ENCODE measurements at places on chromosomes 5 and 9.
A peak's percentile ranks its signal among the peaks of the same experiment; 100 is the strongest.

- DNase-seq: no peak
Observed at GRCh38 chr5:19369048-19369447, 619.0 kb downstream of the CDH18 start.

DNA sequence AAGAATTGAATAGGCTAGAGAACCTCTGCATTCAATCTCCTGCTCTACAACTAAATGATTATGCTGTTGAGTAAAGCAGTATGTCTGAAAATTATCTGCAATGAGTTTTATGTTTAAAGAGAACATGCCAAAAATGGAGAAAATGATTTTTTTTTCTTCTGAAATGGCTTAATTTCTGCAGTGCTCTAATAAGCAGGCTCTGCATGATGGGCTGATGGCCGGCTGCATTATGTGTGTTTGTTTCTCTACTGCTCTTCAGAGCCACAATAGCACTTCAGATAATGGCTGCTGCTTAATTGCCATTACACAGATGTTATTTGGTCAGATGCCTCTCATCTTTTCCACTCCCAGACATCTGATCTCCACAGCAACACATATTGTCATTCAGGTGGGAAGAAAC lies 286.4 kb upstream of the DMAC1 start:
- DNase-seq: peak; percentile 61

DNA sequence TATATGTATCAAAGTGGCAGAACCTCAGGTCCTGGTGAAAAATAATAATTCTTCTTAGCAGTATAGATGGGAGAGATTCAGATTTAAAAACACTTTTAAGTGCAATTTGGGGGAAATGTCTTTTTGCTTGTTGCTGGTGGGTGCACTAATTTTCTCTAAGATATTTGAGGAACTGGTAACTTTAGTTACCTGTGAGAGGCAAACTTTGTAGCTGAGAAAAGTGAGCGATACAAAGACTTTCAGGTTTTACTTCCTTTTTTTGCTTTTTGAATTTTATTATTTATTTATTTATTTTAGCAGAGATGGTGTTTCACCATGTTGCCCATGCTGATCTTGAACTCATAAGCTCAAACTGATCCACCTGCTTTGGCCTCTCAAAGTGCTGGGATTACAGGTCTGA lies 303.1 kb upstream of the PTGER4 start:
- no peak for DNase-seq

DNA sequence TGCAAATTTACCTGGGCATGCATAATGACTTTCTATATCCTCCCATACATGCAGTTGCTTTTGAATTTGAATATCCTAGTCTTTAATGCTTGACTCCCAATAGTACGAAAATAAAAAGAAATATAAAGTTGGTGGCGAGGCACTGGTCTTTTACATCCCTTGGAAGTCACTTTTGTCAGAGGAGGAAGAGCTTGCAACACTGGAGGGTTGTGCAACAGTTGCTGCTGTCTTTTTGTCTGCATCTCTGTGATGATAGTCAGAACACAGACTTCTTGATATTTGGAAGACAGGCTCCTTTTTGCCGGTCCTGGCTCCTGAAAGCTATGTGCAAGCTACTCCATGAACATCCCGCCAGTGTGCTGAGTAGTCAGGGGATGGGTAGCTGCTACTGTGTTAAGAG lies 16.8 kb upstream of the SGCD start:
- no peak for DNase-seq

- DNase-seq: no peak
Observed at GRCh38 chr5:24732184-24732583, 87.4 kb upstream of the CDH10 start.

DNA sequence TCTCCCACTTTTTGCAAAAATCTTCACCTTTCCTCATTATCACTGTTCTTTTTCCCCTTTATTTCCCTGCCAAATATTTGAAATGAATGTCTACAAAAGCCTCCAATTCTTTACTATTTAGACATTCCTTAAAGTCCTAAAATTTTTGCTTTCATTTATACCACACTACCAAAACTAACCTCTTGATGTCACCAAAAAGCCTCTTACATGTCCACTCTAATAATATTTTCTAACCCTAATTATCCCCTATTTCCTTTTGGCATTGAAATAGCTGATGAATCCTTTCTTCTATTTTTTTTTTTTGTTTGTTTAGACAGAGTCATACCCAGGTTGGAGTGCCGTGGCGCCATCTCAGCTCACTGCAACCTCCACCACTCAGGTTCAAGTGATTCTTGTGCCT lies 32.3 kb upstream of the NRG2 start:
- no peak for DNase-seq

GRCh38 chr5:16565118-16565517 lies 51.7 kb downstream of the RETREG1 start:
- DNase-seq: no peak

DNA sequence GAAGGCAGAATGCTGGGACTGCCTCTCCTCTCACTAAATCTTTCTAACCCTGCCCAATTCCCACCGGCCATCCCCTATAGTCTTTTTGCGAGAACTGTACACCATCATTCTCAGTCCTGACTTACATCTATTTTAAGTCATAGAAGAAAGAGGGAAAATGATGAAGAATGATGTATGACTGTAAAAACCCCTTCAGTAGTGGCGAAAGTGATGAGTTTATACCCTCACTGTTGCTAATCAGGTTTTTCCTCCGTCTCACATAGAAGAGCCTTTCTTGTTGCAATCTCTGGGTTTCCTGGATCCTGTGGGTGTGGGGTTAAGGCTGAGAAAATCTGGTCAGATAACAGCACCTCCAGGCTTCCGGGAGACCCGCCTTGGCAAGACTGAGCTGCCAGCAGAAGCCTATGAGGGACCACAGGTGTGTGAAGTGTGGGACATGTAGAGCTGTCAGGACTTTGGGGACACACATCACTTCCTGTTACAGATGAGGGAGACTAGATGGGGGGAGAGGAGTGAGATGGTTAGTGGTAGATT lies 147.1 kb upstream of the SLC12A2 start:
- DNase-seq: no peak

DNA sequence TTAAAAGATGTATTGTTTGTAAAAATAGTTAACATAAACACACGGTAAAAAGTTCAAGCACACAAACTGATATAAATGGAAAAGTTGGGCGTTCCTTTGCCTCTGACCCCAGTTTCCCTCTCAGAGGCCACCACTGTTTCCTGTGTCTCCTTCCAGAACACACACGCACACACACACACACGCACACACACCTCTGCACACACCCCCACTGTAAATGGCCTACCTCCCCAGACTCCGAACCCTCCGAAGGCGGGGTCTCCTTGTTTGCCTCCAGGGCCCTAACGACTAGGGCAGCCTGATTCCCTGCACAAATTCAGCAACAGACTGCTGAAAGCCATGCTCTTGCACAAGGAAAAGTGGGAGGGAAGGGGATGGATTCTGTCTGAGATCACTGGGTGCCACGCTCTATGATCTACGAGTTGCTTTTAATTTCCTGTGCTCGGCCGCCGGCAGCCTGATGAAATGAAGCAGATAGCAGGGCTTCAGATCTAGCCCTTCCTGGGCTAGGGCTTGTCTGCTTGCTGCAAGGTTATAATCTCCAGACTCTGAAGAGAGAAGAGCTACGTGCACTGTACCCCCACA lies 184.0 kb upstream of the IL12B start:
- no peak for DNase-seq

DNA sequence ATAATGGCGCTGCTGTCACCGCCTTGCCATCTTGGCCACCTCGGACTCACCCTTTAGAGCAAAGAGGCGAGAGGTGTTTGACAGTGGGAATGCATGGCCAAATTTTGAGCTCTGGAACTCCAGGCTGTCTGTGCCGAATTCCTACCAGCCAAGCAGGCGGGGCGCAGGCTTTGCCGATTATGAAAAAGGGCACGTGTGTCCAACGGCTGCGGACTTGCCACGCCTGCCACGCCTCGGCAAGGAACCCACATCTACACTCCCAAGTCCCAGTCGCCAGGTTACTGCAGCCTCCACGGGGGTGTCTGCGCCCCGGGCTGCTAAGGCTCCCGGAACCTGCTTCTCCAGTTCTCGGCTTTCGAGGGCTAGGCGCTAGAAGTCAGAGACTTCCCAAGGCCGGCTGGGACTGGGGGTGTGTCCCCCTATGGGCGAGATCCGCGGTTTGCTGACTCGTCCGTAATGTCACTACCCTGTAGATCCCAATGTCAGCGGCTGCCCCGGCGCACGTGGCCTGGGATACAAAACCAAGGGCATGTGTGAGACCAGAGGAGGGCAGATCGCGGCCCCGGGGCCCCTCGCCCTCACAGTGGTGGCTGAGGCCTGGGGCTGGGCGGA lies 2.8 kb downstream of the NPR3 start:
- DNase-seq: no peak

DNA sequence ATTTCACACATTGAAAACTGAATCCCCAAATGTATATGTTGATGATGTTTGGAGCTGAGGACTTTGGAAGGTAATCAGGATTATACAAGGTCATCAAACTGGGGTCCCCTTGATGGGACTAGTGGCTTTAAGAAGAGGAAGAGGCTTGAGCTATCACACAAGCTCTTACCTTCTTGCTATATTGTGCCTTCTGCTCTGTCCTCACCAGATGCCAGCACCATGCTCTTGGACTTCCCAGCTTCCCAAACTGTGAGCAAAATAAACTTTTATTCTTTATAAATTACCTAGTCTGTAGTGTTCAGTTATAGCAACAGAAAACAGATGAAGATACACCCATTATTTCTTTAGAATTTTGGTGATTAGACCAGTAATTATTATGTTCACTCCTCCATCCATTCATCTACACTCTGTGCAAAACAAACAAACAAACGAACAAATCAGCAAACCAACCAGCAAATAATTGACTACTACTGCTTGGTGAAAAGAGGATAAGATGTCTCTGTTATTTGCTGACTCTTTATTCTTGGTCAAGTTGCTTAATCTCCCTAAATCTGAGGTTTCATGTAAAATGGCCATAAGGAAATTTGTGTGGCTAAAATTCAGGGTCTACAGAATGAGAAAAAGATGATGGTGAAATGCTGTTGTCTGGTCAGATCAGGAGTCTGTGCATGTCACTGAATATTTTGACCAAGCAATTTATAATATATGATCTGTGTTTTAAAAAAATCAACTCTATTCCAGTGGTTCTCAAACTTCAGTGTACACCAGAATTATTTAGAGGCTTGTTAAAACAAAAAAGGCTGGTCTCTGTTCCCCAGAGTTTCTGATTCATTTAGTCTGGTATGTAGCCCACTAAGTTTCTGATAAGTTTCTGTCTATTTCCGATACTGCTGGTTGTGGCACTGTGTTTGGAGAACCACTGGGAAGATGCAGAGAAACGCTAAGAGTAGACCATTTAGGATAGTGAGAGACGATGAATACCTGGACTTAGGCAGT lies 854.1 kb downstream of the MAT2B start:
- no peak for DNase-seq

DNA sequence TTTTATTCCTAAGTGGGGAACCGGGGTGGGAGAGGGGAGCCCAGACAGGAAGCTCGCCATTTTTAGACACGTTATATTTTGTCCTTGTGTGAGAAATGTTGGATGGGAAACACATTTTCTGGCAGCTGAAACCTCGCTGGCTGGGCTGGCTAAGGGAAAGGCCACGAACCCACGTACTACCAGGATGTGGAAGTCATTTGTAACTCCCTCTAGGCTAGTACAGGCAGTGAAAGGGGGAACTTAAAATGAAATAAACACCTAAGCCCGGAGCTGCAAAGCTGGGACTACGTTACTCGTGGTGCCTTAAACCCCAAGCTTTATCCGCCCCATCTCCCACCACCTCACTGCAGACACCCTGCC lies 42.5 kb downstream of the TMEM174 start:
- DNase-seq: no peak

- DNase-seq: no peak
Observed at GRCh38 chr5:54835647-54836046, 149.7 kb downstream of the ESM1 start.

DNA sequence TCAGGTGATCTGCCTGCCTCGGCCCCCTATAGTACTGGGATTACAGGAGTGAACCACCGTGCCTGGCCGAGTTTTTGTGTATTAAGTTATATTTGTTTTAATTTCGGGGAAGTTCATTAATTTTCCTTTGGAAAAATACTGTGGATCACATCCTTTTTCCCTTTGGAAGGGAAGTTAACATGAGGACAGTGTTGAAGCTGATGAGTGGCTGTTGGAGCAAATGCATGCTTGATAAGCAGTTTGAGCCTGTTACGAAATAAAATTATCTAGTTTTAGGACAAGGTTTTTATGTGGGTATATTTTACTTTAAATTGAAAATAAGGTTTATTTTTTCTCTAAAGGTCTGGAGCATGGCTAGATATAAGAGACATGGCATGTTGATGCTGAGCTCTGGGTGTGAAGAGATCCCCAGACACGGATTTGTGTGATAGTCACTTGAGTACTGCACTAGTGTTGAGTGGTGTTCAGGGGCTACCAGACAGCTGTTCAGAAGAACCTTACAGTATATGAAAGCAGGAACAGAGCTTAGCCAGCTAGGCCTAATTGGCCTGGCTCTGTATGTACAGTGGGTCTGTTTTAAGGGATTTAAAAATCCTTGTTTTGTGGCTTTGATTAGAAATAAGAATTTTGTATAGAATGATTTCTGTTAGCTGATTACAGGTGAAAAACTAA lies 17.4 kb downstream of the LMNB1 start:
- DNase-seq: peak; percentile 13

- no peak for DNase-seq
Observed at GRCh38 chr9:130741831-130742449, 48.4 kb downstream of the EXOSC2 start.

GRCh38 chr9:87653941-87654340 lies 72.0 kb upstream of the CTSL start:
- DNase-seq: no peak

GRCh38 chr9:124939944-124940343 lies 939 bp downstream of the GOLGA1 start:
- DNase-seq: no peak

- no peak for DNase-seq
Observed at GRCh38 chr5:10588109-10588775, 24.4 kb downstream of the ANKRD33B start.

DNA sequence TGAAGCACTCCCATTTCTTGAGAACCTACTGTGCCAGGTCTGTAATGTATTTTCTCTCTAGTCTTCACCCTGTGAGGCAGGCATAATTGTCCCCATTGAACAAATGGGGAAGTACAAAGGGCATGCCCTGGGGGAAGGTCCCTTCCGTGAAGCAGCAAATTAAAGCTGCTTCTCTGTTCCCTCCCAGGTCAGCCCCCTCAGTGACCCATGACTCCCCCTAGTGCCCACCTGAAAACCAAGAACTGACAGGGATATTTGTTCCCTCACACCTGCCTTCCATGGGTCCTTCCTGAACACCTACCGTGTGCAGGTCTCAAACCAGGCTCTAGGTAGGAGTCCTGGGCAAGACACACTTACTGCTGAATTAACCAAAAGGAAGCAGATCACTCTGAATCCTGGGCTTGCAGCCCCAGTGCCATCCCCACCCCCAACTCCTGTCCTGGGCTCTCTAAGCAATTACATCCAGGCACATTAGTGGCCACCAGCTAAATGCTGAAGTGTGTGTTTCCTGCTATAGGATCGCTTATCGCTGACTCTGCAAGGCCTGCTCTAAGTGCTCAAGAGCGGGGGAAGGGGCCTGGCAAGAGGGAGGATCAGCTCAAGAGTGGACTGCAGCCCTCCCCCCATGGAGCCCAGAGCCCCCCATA lies 254.8 kb downstream of the CDK5RAP2 start:
- peak; percentile 66 for DNase-seq
